ENCODE measurements at places on chromosomes 5 and 9.

DNA sequence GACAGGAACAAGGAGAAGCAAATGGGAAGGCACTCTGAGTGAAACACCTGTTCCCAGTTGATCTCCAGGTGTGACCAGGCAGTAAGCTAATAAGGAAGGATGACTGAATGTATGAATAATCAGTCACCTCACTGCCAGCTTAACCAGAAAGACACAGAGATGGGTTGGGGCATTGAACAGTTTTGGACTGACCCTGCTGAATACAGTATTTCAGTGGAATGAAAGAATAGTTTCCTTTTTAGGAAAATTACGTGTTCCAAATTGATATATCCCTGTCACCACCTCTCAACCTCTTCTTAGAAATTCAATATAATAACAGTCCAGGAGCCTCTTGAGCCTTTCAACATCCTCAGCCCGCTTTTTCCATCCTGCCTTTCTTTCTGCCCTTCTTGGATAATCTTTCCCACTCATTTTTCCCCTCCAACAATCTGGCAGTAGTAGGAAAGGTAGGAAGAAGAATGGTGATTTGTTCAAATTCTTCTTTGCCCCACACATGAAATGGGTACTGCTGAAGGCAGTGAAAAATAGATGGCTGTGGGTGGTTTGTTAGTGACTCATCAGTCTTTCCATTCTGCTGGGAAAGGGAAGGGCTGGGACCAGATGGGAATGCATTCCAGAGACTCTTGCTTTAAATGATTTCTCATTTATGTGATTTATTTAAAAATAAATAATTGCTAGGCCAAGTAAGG, 117.9 kb downstream of the ZSWIM6 start:
- no peak for DNase-seq
- no peaks in the 10 kb centered on the region for H3K36me3 ChIP-seq
- H3K27ac ChIP-seq = no peak overlapping the region

DNA sequence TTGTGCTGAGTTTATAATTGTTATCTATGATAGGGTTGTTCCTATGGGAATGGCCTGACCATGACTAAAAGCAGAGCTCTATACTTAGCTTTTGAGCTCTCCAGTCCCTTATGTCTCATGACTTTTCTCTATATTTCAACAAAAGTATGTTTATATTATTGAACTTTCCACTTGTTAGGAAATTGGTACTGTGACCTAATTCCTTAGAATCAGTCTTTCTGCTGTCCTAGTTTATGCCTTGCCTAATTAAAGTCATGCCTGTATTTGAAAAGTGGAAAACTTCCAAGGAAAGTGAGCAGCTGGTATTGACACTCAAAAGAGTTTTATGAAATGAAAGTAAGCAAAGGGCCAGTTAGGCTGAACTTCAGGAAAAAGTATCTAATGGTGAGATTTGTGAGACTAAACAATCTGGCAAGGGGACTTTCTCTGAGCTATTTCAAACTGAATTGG, 68.6 kb downstream of the XRCC4 start:
- no peaks in the 10 kb centered on the region for H3K27me3 ChIP-seq
- H3K27ac ChIP-seq = no peak overlapping the region
- DNase-seq = no peak
- H3K4me3 ChIP-seq = no peak overlapping the region
- no peaks in the 10 kb centered on the region for H3K4me1 ChIP-seq

GRCh38 chr9:15542624-15543023, 10.2 kb upstream of the CCDC171 start:
- no peak overlapping the region for H3K4me3 ChIP-seq
- DNase-seq = no peak
- H3K36me3 ChIP-seq = no peaks in the 10 kb centered on the region
- H3K27ac ChIP-seq = no peak overlapping the region

- DNase-seq = no peak
- H3K27ac ChIP-seq = no peak overlapping the region
- H3K4me1 ChIP-seq = no peaks in the 10 kb centered on the region
- H3K27me3 ChIP-seq = peaks cover 12% of the 10 kb centered on the region
Measured at GRCh38 chr9:133647148-133647547, 11.0 kb downstream of the DBH start.

GRCh38 chr9:35406183-35406959, 83.5 kb upstream of the RUSC2 start:
- H3K27me3 ChIP-seq = no peaks in the 10 kb centered on the region
- H3K36me3 ChIP-seq = peaks cover 32% of the 10 kb centered on the region
- peak; percentile 82 for DNase-seq
- no peaks in the 10 kb centered on the region for H3K4me1 ChIP-seq
- no peak overlapping the region for H3K4me3 ChIP-seq

- H3K27ac ChIP-seq = no peak overlapping the region
- H3K4me3 ChIP-seq = no peak overlapping the region
- no peak for DNase-seq
- H3K4me1 ChIP-seq = peaks cover 4% of the 10 kb centered on the region
- H3K27me3 ChIP-seq = no peaks in the 10 kb centered on the region
Measured at GRCh38 chr5:103262422-103262871, 3.9 kb downstream of the MACIR start.

- no peak overlapping the region for H3K27ac ChIP-seq
- H3K27me3 ChIP-seq = no peaks in the 10 kb centered on the region
- DNase-seq = no peak
- no peak overlapping the region for H3K4me3 ChIP-seq
Measured at GRCh38 chr9:112097712-112098688, 77.1 kb downstream of the SUSD1 start.

GRCh38 chr5:40074826-40075225, 604.9 kb upstream of the PTGER4 start:
- no peaks in the 10 kb centered on the region for H3K27me3 ChIP-seq
- no peak overlapping the region for H3K4me3 ChIP-seq
- no peaks in the 10 kb centered on the region for H3K4me1 ChIP-seq
- H3K27ac ChIP-seq = no peak overlapping the region
- no peaks in the 10 kb centered on the region for H3K36me3 ChIP-seq

- no peak for DNase-seq
- no peaks in the 10 kb centered on the region for H3K4me1 ChIP-seq
- H3K36me3 ChIP-seq = no peaks in the 10 kb centered on the region
Measured at GRCh38 chr9:133002147-133003070, 23.9 kb downstream of the GFI1B start.

- DNase-seq = no peak
- no peak overlapping the region for H3K4me3 ChIP-seq
- no peak overlapping the region for H3K27ac ChIP-seq
- H3K36me3 ChIP-seq = no peaks in the 10 kb centered on the region
Measured at GRCh38 chr9:563200-563599, 278.3 kb upstream of the DMRT1 start.

GRCh38 chr9:97705354-97705950, 8.3 kb upstream of the XPA start:
- no peak overlapping the region for H3K27ac ChIP-seq
- peaks cover 4% of the 10 kb centered on the region for H3K27me3 ChIP-seq
- no peaks in the 10 kb centered on the region for H3K4me1 ChIP-seq
- DNase-seq = no peak

DNA sequence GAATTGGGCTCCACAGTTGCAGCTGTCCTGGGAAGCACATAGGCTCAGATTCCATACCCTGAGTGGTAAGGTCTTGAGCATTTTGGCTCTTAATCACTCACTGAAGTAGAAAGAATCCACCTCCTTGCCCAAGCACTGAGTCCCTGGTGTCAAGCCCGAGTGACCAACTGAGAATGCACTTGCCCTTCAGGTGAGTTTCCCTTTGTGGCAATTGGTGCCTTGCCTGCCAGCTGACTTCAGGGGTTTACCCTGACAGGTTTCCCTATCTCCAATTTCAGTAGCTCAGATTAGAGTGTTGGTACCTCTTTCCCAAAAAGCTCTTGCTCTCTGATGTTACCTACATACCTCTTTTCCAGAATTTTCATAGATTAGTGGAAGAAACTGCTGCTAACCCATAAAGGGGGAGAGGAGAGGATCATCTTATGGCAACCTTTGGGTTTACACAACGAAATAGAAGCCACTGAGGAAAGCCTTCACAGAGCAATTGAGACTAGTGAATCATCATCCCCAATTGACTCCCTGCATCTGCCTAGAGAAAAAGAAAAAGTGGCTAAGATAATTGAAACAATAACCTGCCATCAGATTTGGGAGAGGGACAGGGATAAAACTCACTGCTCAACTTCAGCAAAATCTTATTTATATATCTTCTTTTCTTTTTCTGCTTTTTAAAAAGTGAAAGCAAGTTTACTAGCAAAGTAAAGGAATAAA, 48.6 kb downstream of the CCL28 start:
- no peaks in the 10 kb centered on the region for H3K36me3 ChIP-seq
- no peaks in the 10 kb centered on the region for H3K27me3 ChIP-seq
- DNase-seq = no peak
- H3K4me1 ChIP-seq = no peaks in the 10 kb centered on the region
- H3K4me3 ChIP-seq = no peak overlapping the region

DNA sequence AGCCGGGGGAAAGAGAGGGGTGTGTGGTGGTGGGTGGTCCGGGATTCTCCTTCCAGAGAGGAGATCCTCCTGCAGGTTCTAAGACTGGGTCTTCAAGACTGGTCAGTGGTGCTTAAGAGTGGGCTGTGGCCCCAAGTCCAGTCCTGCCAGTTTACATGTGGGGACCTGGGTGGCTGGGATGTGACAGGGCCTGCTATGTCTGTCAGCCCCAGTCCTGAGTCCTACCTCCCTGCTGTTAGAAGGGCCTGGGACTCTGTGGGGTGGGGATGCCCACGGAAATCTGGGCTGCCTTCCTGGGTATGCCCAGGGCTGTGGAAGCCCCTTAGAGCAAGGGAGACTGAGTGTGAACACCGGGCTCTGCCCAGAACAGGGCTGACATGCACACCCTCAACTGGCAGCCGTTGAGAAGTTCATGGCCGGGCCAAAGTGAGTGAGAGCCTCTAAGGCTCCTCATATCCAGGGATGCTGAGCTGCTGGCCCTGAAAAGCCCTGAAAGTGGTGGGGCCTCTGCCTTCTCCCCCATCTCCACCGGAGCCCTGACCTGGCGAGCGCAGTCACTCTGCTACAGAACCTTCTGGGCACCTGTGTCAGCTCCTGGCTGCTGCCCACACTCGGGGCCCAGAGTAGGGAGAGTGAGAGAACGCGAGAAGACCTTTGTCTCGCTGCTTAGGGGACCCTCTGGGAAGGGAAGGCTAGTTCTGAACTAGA, 1.7 kb downstream of the PHF2 start:
- no peaks in the 10 kb centered on the region for H3K36me3 ChIP-seq
- H3K27me3 ChIP-seq = no peaks in the 10 kb centered on the region
- peak overlapping the region; percentile 86 for H3K27ac ChIP-seq
- no peak for DNase-seq

GRCh38 chr5:114447084-114447773, 85.4 kb downstream of the KCNN2 start:
- DNase-seq = no peak
- H3K4me3 ChIP-seq = no peak overlapping the region
- H3K27me3 ChIP-seq = no peaks in the 10 kb centered on the region
- H3K4me1 ChIP-seq = no peaks in the 10 kb centered on the region
- no peak overlapping the region for H3K27ac ChIP-seq

DNA sequence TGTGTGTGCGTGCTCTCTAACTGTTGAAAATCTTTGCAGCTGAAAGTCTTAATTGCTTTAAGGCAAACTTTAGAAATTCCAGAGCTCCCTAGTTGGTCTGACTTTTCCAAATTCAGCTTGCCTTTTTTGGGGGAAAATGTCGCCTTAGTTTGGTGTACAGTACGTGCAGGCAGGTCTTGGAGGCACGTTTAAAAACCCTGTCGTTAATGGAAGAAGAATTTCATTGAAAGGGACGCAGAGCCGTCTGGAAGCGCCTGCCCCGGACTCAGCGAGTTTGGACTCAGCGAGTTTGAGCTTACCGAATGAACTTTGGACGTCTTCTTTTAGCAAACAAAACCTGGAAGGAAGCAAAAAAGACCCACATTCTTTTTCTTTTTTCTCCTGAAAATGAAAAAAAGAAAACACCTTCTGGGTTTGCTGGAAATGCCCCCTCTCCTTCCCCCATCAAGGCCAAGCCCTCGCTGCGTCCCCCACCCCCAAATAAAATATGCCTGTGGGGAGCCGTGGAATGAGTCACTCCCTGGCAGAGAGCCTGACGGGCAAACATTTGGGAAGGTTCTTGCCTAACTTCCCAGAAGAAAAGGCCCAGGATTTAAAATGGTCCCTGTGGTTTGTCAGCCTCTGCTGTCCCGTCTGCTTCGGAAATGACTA, 1.5 kb downstream of the NEK6 start:
- H3K27me3 ChIP-seq = no peaks in the 10 kb centered on the region
- H3K4me1 ChIP-seq = peaks cover 51% of the 10 kb centered on the region
- DNase-seq = peak; percentile 86
- peak overlapping the region; percentile 94 for H3K27ac ChIP-seq
- H3K4me3 ChIP-seq = peak overlapping the region; percentile 90
- H3K36me3 ChIP-seq = no peaks in the 10 kb centered on the region

GRCh38 chr9:87270221-87270847, 227.3 kb upstream of the DAPK1 start:
- peaks cover 7% of the 10 kb centered on the region for H3K4me1 ChIP-seq
- no peak overlapping the region for H3K27ac ChIP-seq
- H3K36me3 ChIP-seq = no peaks in the 10 kb centered on the region
- DNase-seq = no peak

DNA sequence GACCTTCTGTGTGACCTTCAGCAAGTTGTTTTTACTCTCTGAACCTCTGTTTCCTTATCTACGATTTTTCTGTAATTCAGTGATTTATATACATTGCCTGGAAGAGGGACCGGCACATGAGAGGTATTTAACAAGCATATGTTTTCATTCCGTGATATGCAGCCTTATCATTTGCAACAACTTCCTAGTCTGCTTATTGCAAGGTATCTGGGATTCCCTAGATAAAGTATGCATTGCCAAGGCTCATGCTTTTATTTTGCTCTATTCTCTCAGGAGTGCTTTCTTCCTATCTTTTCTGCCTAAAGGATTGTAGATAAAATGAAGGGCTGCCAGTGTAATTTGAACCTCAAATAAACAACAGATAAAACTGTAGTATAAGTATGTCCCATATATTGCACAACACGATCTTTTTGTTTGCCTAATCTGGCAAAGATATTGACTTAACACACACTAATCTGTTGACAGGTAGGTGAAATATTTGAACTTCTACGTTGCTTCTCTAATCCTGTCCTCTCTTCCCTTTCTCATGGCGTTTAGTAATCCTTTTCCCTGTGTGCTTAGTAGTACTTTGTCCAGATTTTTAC, 377.2 kb upstream of the TNC start:
- H3K36me3 ChIP-seq = no peaks in the 10 kb centered on the region
- no peak overlapping the region for H3K27ac ChIP-seq
- H3K4me1 ChIP-seq = no peaks in the 10 kb centered on the region
- no peaks in the 10 kb centered on the region for H3K27me3 ChIP-seq
- DNase-seq = no peak

DNA sequence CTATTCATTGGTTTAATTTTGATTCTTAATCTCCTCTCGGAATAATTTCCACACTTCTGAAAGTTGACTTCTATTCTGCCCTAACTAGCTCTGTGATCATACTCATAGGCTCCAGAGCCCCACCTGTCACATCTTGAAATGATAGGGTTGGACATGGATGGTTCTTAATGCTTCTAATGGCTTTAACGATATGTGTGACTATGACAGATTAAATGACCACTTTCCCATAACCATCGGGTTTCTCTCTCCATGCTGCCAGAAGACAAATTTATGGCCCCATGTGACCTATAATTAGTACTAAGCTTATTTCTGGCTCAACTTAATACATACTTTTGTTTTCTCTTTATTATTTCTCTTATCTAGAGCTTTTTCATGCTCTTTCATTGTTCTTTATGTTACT, 251.1 kb upstream of the TUT7 start:
- no peak overlapping the region for H3K4me3 ChIP-seq
- H3K4me1 ChIP-seq = no peaks in the 10 kb centered on the region
- DNase-seq = no peak

Measured in upper lobe of right lung (tissue), 1 donor.